ENCODE measurements at places on chromosomes 1 and 21. TPM values are rescaled to one million over a fixed set of nuclear protein-coding genes. Genes with fewer than 3 reads are reported as not detected.

DNA sequence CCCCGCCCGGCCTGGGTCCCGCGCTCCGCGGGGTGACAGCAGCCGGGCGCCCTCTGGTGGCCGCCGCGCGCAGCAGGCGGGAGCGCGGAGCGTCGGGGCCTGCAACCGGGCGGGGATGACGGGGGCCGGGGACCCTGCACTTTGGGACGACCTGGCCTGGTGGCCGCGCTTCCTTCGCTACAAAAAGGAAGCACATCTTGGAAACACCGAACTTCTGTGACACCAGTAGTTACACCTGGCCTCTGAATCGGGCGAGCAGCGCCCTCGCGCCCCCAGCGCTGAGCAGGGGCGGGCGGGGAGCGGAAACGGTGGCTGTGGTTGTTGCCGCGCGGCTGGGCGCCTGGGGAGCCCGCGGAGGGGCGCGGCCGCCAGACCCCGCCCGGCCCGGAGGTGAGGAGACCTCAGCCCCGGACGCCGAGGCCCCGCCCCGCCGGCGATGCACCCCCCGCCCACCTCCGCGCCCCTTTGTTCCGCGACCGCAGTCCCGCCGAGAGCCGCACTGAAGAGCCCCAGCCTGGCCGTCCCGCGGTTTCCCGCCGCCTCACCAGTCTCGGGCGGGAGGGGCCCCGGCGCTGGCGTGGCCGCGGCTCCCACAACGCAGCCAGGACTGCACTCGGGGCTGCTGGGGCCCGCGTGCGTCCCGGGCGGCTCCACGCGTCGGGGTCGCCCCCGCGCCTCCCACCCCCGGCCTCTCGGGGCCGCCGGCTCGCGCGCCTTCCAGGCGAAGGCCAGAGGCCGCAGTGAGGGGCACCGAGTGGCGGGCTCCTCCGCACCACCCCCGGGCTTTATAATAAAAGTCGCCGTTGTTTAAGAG lies 59.3 kb downstream of the H3-3A start:
- H3K36me3 ChIP-seq, result no peaks in the 10 kb centered on the region

The AMY1B gene
- total RNA-seq, result not detected

The C1QTNF12 gene
- total RNA-seq, result 2.2 TPM

GRCh38 chr21:25313829-25314228 lies 293.5 kb downstream of the MRPL39 start:
- DNase-seq, result no peak
- no peak overlapping the region for H3K4me3 ChIP-seq

The INKA2 gene
- 4.1 TPM for total RNA-seq

GRCh38 chr21:37821786-37822450 lies 94.3 kb downstream of the KCNJ6 start:
- no peaks in the 10 kb centered on the region for H3K4me1 ChIP-seq
- H3K27me3 ChIP-seq, result no peaks in the 10 kb centered on the region
- no peak overlapping the region for H3K27ac ChIP-seq
- no peaks in the 10 kb centered on the region for H3K36me3 ChIP-seq
